ENCODE measurements at places on chromosomes 2 and 18.

DNA sequence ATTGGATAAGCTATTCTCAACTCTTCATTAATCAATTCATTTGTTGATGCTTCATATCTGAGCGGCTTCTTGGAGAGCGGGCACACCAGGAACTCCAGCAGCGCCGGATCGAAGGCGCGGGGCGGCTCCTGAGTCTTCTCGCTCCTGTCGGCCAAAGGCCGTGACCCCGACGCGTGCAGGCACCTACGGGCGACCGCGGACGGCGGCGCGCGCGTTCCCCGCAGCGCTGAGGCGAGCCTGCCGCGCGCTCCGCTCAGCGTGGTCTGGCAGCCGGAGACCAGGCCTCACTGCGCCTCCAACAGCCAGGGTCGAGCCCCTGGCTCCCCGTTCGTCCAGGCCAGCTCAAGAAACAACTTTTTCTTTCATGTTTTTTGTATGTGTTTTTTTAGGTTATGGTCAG lies 97.5 kb downstream of the ICA1L start:
- DNase-seq = no peak

DNA sequence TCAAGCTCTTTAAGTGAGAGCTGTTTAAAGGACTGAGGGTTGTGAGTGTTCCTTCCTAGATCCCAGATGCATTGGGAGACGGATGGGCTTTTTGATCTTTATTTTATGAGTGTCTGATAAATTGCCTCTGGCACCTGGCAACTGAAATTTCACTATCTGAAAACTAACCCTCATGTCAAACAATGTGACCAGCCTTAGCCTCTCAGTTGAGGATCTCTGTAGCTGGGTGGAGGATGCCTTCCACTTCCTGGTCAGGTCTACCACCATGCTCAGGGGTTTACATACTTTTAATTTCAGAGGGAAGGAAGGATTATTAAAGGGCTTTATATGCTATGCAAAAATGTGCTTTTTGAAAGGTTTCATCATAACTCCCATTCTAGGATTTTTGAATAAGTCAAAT lies 70.5 kb upstream of the NT5C1B start:
- no peak for DNase-seq

GRCh38 chr2:138395565-138396306 lies 105.8 kb upstream of the SPOPL start:
- peak; percentile 81 for DNase-seq

DNA sequence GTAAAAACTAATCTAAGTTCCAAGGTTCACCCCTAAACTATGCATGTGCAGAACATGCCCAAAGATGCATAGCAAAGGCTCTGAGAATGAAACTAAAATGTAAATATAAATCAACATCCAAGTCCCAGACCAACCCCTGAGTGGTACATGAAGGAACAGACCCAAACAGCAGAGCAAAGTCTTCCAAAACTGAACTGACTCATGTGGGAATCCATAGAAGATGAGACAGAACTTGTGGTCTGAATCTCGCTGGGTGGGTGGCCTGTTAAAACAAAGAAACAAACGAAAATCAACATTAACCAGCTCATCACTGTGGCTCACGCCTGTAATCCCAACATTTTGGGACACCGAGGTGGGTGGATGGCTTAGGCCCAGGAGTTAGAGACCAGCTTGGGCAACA lies 29.5 kb upstream of the ATRAID start:
- DNase-seq = peak; percentile 41

- no peak for DNase-seq
Observed at GRCh38 chr2:233079473-233079877, 19.3 kb downstream of the INPP5D start.

DNA sequence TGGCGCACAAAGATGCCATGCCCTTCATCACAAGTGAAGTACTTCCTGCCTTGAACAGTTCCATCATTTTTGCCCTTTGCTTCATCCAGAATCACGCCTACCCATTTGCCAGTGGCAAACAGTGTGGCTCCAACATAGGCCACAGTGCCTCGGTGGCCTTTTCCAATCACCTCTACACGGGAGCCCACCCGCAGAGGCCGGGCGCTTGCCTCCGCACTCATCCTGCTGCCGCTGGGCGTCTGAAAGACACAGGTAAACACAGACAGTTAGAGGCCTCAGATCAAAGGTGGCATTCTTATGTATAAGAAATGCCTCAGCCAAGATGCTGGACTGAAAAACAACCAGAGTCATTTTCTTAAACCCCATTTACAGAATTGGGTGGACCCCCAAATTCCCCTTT lies 2.1 kb downstream of the DCTN1 start:
- DNase-seq = no peak

DNA sequence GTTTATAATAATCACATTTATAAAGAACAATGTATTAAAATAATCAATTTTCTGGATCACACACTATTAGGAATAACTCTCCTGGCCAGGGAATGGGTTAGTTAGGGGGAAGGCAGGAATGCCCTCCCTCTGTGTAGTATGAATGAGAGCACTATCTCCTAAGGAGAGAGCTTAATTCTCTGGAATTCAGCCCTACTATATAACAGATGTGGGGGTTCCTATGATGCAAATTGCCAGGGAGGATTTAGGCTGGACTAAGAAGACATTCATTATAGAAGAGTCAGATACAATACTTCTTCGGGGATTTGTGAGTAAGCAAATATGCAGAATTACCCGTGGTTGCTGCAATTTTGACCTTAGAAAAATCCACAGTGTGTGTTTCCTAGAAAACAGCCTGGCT lies 250.1 kb upstream of the VRK2 start:
- peak; percentile 61 for DNase-seq
